ENCODE measurements at places on chromosomes 16 and 17.

DNA sequence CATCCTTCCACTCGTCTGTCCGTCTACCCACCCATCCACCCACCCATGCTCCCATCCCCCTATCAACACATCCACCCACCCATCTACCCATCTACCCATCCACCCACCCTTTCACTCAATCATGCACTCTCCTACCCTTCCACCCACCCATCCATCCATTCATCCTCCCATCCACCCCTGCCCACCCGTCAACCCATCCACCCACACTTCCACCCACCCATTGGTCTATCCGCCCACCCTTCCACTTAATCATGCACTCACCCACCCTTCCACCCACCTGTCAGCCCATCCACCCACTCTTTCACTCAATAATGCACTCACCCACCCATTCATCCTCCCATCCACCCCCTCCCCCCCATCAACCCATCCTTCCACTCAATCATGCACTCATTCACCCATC lies 250.0 kb upstream of the EEF2KMT start:
- no peak for DNase-seq

GRCh38 chr16:85062323-85062722 lies 34.7 kb downstream of the KIAA0513 start:
- DNase-seq = no peak

- DNase-seq = no peak
These were observed 103.0 kb downstream of the ZFHX3 start for GRCh38 chr16:72944757-72945485.

- DNase-seq = no peak
These were observed 282.2 kb upstream of the CDH5 start for GRCh38 chr16:66084306-66084705.

DNA sequence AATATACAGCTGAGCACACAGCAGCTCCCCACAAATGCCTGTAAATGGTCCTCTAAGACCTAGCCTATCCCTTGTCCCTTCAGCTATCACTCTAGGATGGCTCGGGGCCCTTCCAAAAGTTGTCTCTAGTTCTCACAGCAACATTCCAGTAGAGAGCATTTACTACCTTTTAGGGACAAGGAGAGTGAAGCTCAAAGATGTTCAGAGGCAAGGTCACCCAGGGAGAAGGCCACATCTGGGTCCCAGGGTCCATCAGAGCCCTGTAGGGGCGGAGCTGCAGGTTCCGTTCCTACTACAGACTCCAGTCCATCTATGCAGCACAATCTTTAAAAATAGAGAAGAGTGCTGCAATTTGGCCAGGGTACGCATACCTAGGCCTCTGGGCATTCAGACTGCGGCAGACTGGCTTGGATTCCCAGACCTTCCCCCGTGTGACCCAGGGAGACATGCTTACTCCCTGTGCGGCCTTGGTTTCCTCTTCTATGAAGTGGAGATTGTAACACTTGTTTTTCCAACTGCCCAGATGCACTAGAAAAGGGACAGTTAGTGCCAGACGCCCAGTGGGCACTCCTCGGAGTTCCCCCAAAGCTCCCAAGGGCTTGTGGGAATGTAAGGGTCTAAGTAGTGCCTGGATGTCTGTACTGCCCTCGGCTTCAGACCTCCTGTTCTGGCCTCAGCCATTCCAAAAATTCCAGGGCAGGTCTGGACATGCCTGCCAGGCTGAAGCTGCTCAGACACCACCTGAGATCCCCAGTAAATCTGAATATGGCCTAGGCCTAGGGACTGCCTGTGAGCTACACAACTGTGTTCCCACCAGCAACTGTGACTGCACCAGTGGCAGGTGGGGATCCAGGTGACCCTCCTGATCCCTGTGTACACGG lies 2.5 kb downstream of the SLC12A4 start:
- no peak for DNase-seq

- no peak for DNase-seq
These were observed 356.2 kb downstream of the RBFOX1 start for GRCh38 chr16:7688811-7689210.

DNA sequence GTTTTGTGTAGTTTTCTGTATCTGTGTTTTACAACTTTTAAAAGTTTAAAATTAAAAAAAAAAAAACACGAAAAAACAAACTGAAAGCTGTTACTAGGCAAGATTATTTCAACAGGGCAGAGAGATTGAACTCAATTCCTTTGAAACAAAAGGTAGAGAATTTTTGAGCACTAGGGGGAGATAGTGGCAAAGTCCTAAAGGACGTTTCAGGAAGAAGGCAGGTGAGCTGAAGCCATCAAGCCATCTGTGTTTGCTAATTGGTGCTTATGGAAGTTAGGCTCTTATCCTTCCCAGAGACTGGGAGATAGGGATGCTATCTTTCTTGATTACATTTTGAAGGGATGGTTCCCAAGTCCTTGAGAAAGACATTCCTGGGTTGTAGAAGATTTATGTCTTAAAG lies 70.6 kb upstream of the CLEC3A start:
- DNase-seq = no peak

GRCh38 chr17:76500074-76500746 lies 1.0 kb downstream of the RHBDF2 start:
- DNase-seq = no peak

GRCh38 chr17:15274017-15274416 lies 8.9 kb upstream of the PMP22 start:
- DNase-seq = no peak

GRCh38 chr17:17710728-17711541 lies 29.7 kb downstream of the RAI1 start:
- DNase-seq = no peak

DNA sequence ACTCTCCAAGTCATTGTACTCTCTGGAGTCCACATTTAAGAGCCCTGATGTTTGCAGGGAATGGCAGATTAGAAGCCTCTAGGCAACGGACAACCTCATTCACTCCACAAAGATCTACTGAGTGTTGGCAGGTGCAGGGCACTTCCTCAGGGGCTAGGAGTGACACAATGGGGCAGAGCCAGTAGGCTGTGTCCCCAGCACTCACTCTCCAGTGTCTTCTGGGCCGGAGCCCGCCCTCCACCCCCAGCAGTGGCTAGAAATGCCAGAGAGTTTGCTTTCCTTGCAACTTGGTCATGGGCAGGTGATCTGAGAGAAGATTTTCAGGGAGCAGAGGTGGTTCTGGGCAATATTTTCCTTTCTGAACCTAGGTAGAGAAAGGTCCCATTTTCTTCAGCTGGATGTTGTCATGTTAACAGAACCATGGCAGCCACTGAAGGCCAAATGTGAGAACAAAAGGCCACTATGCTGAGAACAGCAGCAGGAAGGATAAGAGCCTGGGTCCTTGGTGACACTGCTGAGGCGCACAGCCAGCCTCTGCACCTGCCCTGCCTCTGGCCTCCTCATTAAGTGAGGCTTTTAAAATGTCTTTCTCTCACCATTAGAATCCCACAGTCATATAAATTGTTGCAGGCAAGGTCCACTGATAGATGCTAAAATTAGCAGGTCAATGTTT lies 96.2 kb downstream of the USP31 start:
- DNase-seq = no peak

GRCh38 chr17:80497726-80498241 lies 21.4 kb upstream of the NPTX1 start:
- DNase-seq = no peak

GRCh38 chr17:30720013-30720471 lies 104.5 kb downstream of the CRLF3 start:
- DNase-seq = no peak

DNA sequence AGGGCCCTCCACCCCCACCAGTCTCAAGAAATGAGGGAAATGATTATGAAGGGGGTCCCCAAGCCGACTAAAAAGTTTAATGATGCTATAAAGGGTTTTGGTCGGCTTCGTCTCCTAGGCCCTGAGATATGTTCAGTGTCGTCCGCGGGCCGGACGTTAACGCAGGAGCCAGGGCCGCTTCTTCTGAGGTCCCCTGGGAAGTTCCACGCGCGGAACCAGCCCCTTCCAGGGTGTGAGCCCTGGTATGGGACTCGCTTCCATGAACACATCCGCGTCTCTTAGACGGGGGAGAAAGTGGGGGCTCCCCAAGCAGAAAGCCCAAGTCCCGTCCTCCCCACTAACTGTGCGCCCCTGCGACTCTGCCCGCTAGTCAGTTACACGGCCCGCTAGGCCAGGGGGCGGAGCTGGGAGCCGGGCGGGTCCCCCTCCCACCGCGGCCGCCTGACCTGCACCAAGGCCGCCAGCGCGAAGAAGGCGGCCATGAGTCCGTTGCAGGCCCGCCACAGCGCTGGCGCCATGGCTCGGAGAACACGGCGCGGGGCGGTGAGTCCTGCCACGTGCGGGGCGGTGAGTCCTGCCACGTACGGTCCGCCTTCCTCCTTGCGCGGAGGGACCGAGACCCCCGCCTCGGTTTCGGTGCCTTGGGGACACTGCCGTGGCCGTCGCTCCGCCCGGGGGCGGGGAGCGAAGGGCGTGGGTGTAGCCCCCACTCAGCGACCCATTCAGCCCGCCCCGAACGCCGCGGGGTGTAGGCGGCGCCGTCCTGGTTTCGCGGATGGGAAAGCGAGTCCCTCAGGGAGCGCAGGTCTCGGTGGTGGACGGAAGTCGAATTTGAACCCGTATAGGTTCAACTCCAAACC lies at the start of gene TMEM220:
Gene TMEM220, minus strand, starts transcription at position 690 of the 860 bp plus-strand sequence. Its CDS starts 172 bp downstream, at position 518.
- DNase-seq = no peak

- no peak for DNase-seq
These were observed 13.2 kb downstream of the AANAT start for GRCh38 chr17:76480632-76481031.

DNA sequence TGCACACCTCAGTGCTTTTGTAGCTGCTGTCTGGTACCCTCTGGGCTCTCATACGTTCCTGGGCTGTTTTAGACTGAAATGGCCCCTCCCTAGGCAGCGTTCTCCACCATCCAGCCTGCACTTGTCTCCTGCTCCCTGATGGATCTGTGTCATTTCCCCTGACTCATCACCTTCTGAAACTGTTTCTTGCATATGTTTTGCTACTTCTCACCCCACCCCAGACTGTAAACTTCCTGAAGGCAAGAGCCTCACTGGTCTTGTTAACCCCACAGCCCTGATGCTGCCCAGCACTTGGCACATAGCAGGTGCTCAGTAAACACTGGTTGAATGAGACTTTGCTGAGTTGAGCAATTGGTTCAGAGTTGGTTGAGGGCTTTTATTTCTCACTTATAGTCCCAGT lies 78.7 kb downstream of the CRISPLD2 start:
- no peak for DNase-seq

DNA sequence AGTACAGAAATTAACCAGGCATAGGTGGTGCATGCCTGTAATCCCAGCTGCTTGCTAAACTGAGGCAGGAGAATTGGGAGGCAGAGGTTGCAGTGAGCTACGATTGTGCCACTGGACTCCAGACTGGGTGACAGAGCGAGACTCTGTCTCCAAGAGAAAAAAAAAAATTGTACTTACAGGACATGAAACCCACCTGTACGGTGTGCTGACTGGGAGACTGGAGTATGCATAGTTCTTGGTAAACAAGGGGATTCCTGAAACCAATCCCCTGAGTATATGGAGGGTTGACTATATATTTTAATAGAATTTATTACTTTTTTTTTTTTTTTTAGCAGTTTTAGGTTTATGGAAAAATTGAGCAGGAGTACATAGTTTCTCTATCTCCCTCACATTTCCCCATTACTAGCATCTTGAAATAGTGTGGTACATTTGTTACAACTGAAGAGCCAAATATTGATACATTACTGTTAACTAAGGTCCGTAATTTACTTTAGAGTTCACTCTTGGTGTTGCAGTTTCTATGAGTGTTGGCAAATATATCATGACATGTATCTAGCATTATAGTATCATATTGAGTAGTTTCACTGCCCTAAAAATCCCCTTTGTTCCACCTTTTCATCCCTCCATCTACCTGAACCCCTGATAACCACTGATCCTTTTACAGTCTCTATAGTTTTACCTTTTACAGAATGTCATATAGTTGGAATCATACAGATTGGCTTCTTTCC lies 19.3 kb downstream of the TENT4B start:
- no peak for DNase-seq

- no peak for DNase-seq
These were observed 4.5 kb downstream of the TMEM114 start for GRCh38 chr16:8585857-8586256.

GRCh38 chr17:30788918-30789317 lies 35.6 kb downstream of the CRLF3 start:
- DNase-seq = no peak

GRCh38 chr17:68790931-68791330 lies 164.3 kb downstream of the ABCA8 start:
- DNase-seq = no peak

GRCh38 chr16:70753694-70754325 lies 47.1 kb downstream of the VAC14 start:
- DNase-seq = no peak

DNA sequence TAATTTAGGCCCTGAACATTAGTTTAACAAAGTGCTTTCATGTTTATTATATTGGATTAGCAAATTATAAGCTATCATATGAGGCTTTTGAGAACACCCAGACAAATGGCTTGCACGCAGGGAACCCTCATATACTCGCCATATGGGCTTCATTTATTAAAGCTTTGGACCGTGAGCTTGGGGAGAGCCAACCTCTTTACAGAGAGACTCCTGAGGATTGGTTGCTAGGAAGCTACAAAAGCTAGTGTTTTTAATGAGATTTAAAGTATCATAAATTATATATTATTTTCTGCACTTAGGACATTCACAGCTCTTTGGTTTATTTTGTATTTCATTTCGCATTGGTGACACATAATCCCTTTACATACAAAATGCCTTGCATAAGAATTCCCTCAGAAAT lies 193.8 kb upstream of the TOX3 start:
- DNase-seq = no peak

DNA sequence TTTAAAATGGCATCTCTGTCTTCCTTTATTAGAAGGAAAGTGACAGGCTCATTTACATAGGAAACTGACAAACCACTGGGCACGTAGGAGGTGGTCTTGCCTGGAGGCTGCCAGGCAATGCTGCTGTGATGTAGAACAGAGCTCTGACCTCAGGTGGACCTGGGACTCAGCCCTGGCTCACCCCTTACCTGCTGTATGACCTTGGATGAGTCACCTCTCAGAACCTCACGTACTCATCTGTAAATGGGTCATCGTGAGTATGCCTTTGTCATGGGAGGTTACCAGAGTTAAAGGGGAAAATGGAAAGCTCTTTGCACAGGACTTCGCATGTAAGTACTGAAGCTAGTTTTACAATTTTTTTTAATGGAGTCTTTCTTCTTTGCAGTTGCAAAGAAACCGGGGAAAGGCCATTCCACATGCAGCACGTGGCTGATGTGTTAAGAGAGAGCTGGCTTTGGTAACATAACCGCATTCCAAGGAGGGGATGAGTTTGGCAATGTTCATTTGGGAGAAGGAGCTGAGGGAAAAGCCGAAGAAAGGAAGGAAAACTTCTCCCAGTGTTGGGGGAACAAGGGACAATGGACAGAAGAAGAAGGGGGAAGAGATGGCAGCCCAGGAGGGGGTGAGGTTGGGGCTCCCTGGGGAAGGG lies 37.4 kb upstream of the LONP2 start:
- no peak for DNase-seq

- DNase-seq = no peak
These were observed 2.4 kb upstream of the SLC5A10 start for GRCh38 chr17:18949566-18949965.
